Muscle of leg (tissue), 16 donors: ENCODE measurements at places on chromosomes 5 and 9. TPM values are rescaled to one million over a fixed set of nuclear protein-coding genes. Genes with fewer than 3 reads are reported as not detected.

GRCh38 chr9:72681283-72681630, 159.8 kb downstream of the TMC1 start:
- DNase-seq: no peak

GRCh38 chr5:35754481-35754880, 102.2 kb upstream of the IL7R start:
- no peak for DNase-seq

DNA sequence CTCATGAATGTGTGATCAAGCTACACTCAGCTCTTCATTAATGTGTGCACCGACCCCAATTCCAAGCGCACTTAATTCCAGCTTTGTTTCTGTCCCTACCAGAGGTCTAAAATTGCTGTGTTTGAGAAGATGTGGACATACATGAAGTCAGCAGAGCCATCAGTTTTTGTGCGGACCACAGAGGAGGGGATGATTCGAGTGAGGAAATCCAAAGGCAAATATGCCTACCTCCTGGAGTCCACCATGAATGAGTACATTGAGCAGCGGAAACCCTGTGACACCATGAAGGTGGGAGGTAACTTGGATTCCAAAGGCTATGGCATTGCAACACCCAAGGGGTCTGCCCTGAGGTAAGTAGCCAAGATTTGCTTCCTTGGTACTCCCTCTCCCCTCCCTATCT, 268.6 kb downstream of the FAM114A2 start:
- no peak for DNase-seq

DNA sequence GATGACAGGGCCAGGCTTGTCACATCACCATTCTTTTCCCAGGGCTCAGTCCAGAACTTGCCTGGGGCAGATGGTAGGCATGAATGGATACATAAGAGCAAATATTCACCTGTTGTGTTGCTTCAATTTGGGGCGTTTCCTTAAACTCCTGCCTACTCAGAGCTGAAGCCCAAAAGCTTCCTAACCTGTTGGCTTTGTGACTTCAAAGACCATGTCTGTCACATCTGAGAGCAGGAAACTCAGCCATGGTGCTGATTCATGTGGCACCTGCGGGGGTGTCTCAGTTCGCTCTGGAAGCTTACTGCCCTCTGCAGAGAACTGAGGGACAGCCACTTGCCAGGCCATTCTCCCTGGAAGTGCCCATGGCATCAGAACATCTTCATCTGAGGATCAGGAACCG, 246.6 kb downstream of the HSPA4 start:
- DNase-seq: no peak

GRCh38 chr9:136567651-136568287, 21.9 kb upstream of the NOTCH1 start:
- DNase-seq: peak; percentile 81

DNA sequence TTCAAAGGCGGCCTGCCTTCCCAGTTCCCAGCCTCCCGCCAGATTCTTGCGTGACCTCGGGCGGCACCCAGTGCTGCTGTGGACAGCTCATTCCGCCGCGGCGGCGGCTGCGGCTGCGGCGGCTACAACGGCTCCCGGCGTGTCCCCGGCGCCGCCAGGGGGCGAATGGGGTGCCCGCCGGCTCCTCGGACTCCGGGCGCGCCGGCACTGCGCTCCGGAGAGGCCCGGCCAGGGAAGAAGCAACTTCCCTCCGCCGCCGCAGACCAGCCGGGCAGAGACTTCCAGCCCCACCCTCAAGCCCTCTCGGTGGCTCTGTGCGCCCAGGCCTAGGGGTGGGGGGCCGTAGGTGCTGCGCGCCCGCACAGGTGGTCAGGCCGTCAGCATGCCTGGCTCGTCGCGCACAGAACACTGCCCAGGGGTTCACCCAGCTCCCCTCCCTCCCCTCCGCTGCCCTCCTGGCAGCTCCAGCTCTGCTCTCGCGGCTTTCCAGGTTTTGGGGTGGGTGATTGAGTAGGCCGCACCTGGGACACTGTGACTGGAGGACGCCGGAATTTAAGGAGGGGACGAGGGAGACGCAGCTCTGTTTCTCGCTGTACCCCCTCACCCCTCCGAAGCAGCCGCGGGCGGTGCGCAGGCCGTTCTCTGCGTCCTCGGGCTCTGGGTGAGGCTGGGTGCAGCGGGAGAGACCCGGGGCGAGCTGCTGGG, 20.2 kb downstream of the IGIP start:
- peak; percentile 73 for DNase-seq

DNA sequence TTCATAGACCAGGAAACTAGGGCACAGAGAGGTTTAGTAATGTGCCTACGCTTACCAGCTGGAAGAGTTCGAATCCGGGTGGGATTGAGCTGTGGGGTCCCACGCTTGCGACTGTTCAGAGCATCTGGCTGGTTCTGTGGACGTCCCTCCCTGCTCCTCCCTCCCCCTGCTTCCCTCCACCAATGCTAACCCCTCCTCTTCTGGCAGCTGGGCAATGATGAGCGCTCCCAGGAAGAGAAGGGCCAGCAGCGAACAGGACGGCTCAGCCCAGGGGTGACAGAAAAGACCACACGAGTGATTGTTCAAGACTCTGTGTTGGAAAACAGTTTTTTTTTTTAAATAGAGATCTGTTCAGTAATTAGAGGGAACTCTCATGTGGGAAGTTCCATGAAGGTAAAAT, 6.9 kb downstream of the FAM163B start:
- no peak for DNase-seq

The SMIM23 gene
- not detected for total RNA-seq

The GCNT4 gene
- 0.04 TPM for total RNA-seq

The SMIM33 gene
- total RNA-seq: not detected

The LECT2 gene
- not detected for total RNA-seq
